ENCODE measurements at places on chromosomes 1 and 21.
A peak's percentile ranks its signal among the peaks of the same experiment; 100 is the strongest.

DNA sequence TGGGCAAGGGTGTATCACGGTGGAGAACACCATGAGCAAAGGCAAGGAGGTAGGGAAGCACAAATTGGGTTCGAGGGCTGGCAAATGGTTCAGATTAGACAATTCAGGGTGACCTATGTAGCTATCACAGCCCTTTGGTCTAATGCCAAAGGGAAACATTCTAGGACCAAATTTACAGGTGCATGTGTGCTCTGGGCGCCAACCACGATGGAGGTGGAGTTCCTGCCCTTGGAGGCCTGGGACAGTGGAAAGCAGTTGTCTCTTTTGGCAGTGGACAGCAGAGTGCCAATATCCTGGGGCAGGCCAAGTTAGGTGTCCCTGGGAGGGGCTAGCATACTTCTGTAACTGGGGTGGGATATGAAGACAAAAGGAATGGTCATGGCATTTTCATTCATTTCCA lies 40.1 kb downstream of the IGFN1 start:
- no peak for DNase-seq

GRCh38 chr1:229988534-229988933 lies 78.5 kb upstream of the GALNT2 start:
- no peak for DNase-seq

- no peak for DNase-seq
Observed at GRCh38 chr1:233432916-233433315, 105.4 kb downstream of the MAP3K21 start.

DNA sequence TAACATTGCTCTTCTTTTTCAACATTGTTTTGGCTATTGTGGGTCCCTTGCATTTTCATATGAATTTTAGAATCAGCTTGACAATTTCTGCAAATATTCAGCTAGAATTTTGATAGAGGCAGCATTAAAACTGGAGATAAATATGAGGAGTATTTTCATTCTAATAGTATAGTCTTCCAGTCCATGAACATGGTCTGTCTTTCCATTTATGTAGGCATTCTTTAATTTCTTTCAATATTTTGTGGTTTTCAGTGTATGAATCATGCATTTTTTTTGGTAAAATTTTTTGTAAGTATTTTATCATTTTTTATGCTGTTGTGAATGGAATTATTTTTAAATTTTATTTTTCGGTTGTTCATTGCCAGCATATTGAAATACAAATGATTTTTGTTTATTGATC lies 97.2 kb downstream of the DNAH14 start:
- no peak for DNase-seq

DNA sequence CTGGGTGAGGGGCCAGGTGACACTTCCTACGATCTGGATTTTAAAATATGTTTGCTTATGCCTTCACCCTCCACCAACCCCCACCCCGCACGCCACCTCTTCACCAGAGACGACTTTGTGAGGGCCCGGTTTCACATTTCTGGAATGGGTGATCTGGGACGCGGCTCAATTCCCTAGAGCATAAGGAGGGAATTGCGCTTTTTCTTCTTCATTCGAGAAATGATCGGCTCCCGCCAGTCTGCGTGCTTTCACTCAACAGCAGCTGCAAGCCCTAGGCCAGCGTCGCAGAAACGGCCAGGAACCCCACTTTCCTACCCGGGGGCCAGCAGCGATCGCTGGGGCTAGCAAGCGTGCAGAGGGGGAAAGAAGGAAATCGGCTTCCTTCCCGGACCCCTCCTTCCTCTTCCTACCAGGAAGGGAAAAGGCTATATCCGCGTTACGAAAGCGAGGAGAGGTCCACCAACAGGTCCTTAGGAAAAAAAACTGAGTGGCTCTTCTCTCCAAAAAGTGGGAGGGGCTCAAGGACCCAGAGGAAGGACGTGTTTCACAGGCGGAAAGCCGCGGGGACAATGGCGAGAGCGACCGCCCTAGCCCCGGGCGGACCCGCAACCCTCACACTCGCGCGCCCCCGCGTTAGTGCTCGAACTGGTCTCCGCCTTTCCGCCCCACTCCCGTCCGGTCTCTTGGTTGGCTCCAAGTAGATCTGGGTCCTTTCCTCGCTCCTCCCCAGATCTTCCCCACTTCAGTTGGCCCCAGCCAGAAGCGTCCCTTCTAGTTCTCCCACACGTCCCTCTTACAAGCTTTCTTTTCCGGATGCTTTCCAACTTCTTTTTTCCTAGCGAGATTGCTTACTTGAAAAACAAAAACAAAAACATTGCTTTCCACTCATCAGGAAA lies 1.1 kb upstream of the ADAMTS1 start:
- DNase-seq, result peak; percentile 19

DNA sequence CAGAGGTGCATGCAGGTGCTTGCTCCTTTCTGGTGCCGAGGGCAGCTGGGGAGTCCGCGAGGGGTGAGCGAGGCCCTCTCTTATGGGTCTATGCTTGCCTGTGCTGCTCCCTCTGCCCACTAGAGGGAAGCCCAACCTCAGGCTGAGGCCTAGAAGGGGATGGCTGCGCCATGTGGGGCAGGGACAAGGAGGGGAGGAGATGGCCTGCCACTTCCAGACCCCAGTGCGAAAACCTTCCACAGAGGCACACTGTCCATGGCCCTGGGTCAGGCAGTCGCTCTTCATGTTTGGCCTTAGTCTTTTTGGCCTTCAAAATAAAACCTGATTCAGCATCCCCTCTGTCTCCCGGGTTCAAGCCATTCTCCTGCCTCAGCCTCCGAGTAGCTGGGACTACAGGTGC lies 14.0 kb downstream of the RHBG start:
- peak; percentile 37 for DNase-seq

- no peak for DNase-seq
Observed at GRCh38 chr1:116228511-116228910, 117.3 kb downstream of the MAB21L3 start.

- DNase-seq, result peak; percentile 16
Observed at GRCh38 chr1:236395230-236395946, 1.3 kb downstream of the EDARADD start.

GRCh38 chr1:248841702-248842395 lies 3.8 kb downstream of the ZNF672 start:
- DNase-seq, result no peak

DNA sequence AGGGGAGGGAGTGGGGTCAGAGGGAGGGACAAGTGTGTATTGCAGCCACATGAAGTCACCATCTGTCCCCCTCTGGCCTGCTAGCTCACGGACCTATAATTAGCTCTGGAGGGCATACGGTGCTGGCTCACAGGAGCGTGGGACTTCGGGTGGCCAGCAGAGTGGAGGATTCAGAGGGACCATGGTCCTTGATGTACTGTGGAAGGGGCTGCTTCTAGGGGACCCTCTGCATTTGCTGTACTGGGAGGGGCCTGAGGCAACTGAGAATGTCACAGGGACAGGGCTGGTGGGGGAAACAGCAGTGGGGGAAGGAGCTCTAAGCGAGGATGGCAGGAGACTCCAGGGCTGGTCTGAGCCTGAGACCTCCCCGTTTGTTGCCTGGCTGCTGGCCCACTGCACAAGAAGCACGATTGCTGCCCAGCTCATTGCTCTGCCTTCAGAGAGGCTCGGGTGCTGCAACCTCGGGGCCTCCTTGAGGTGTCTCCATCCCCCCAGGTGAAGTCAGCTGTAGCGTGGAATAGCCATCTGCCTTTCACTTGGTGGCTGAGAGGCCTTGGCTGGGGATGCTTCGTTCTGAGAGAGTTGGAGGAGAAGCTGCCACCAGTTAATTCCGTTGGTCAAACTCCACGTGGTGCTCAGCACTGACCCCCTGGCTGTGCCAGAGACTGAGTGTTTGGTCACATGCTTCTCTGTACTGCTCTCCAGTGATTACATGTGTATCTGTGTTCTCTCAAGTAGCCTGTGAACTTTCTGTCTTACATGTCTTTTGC lies 2.7 kb downstream of the PPFIA4 start:
- DNase-seq, result no peak

GRCh38 chr1:17246971-17247370 lies 1.9 kb upstream of the PADI3 start:
- no peak for DNase-seq

- no peak for DNase-seq
Observed at GRCh38 chr1:45297666-45298356, 28.9 kb upstream of the HPDL start.

DNA sequence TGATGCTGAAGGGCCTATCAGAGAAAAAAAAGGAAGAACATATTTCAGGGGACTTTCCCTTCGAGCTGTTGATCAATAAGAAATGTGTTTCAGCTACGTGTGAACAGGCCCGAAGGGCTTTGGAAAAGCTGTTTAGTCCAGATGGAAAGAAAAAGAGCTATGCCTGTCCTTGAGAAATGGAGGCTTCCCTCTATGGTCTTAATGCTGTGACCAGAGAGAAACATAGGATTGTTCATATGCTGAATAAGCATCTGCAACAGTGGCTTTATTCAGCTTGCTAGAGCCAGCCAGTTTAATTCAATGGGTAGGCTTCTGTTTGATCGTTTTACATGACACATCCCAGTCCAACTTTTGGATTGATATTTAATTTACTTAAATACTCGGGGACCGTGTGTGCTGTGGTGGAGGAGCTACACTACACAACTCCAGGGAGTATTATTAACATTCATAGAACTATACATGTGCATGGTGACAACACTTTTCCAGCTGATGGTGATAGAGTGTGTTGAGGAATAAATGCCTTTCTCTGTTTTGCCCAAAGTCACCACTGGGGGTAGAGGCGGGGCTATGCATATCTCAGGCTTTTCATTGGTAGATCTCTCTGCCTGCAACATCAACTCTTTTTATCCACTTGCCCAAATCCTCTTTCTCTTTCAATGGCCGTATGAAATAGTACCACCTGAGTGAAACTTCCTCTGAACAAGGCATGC lies 106.7 kb upstream of the C8B start:
- DNase-seq, result no peak

Measured in NCI-H2171 (cell line).